ENCODE measurements at places on chromosomes 3 and 15.

GRCh38 chr3:125059488-125060245, 3.9 kb upstream of the HEG1 start:
- no peak for DNase-seq

DNA sequence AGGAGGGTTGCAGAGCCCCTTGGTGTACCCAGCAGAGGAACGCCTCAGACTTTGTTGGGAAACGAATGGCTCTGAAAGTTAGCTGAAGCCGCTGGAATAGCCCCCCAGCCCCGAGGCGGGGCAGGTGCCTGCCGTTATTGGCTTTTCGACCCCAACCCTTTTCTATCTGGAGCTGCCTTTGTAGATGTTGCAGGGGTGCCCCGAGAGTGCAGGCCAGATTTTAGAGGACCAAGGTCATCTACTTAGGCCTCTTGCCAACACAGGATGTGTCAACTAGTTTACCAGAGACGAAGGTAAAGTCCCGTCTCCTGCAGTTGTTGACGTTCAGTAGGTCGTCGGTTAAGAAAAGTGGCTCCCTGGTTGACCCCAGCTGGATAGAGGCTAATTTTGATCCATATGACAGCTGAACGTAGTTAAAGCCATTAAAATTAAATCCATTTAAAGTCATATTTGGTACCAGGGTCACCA, 579 bp upstream of the UBE3A start:
- DNase-seq = no peak

- DNase-seq = no peak
These were observed 87.5 kb upstream of the CADPS start for GRCh38 chr3:62962714-62963113.

GRCh38 chr3:13671482-13672233, 122.7 kb downstream of the FBLN2 start:
- DNase-seq = no peak

GRCh38 chr3:168952551-168952950, 711.0 kb downstream of the MECOM start:
- no peak for DNase-seq

DNA sequence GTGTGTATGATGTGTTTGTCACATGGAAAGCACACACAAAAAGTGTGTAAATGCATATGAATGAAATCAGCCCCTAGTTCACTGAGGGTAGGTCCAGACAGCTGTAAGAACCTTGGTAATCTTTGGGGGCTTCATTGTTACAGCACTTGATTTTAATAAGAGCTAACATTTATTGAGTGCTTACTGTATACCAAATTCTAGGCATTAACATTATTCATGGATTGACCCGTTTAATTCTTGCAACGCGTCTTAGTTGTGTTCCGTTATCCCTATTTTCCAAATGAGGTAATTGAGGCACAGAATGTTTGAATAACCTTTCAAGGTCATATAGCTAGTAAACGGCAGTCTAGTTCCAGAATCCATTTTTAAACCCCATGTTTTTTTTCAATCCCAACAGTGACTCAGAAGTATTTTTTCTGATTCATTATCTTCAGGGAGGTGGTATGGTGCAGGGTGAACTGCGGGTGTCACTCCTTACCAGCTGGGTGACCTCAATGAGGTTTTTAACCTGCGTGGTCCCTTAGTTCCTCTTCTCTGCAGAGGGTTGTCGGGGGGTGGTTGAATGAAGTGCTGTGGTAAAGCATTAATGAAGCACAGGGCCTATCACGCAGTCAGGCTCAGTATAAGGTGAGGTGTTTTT, 14.2 kb downstream of the RAB8B start:
- no peak for DNase-seq

DNA sequence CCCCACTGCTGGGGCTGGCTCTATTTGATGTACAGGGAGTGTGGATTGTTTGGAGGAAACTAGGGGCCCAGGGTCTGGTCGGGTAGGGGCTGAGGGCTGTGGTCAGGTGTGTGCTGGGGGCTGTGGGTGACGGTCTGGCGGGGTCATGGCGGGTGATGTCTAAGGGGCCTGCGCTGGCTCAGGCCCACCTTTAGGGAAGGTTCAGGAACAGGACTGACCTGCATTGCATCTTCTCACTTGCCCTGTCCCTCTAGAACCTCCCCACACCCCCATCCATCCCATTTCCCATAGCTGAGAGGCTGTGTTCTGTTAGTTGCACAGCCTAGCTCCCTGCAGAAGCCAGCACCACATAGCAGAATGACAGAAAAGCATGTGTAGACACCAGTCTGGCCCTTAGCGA, 39.1 kb downstream of the SCN5A start:
- DNase-seq = no peak

GRCh38 chr3:46749129-46749528, 31.5 kb upstream of the PRSS50 start:
- DNase-seq = no peak

DNA sequence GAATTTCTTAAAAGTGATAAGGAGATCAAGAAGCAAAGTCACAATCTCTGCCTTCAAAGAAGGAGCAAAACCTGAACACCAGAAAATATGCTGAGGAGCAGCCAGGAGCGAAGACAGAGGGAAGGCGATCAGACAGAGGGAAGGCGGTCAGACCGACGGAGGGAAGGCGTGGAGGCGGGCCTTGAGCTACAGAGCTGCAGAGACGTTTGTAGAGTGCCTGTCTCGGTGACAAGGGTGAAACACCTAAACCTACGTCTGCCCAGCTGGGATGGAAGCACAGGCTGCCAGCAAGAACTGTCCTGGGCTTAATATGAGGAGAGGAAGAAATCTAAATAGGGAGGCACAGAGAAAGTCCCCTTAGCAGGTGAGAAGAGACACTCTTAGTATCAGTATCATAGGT, 476.0 kb downstream of the OCA2 start:
- no peak for DNase-seq

DNA sequence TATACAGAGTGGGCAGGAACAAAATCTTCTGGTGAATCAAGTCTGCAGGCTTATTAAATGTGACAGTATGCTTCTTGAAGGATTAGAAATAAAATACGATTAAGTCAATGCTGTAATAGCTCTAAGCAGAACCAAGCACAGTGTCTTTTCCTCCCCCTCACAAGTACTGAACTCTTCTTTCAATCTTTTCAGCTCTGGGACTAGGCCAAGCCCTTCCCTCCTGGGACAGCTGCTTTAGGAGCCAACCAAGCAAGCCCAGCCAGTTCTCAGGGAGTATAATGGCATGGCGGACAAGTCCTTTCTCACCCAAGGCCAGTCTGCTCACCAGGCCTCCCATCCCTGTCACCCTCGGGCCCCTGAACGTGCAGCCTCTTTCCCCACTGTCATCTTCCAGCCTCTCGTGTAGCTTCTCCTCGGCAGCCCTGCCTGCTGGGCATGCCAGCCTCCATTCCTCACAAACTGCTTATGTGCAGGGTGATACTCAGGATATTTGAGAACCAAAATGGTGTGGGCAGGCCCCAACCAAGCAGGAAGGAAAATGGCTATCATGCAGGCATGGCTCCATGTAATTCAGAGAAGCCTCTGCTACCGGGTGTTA, 8.4 kb upstream of the PPP1R2 start:
- DNase-seq = no peak

DNA sequence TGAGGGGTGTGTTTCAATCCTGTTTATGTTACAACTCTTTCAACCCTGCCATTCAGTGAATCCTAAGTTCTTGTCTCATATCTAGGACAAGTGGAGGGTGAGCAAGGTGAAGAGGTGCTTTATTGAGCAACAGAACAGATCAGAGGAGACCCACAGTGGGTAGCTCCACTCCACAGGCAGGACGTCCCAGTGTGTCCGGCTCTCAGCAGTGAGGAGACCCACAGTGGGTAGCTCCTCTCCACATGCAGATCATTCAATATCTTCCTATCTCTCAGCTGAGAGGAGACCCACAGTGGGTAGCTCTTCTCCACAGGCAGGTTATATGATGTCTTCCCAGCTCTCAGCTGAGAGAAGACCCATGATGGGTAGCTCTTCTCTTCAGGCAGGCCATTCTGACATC, 556.7 kb downstream of the SI start:
- no peak for DNase-seq

- no peak for DNase-seq
These were observed 4.4 kb downstream of the PLSCR4 start for GRCh38 chr3:146246526-146246925.

DNA sequence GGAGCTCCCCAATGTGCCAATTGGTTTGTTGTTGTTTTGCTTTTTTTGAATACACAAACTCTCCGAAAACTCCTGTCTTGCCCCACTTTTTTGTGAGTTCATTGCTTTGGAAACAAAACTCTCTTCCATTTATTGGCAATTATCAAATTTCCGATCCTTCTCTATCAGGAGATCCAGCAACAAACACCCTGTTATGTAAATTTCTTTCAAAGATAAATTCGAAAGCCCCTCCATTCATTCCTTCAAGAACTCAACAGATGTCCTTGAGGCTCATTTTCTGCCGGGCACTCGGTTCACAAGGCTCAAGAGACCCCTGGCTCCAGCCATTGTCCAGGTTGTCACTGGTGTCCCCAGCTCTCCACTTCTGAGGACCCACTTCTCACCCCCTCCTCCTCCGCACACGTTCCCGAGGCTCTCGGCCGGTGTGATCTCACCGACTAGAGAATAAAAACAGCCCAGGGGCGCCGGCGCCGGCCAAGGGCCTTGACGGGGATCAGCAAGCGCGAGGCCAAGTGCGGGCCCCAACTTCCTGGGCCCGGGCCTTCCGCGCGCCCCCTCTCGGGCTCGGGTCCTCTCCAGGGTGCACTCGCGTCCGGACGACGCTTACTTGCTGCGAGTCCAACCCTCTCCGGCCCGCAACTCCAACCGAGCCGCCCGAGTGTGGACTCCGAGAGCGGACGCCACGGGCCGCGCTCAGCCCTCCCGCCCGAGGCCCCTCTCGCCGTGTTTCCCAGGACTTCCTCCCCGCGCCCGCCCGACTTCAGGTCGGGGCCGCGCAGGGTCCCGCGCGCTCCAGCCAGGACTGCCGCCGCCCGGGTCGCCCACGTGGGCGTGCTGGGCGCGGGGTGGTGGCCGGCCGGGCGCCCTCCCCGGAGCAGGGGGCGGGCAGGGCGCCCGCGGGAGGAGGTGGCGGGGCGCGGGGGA, 533 bp upstream of the SMAD3 start:
- DNase-seq = no peak

GRCh38 chr15:67350042-67350441, 95.5 kb downstream of the IQCH start:
- no peak for DNase-seq

- no peak for DNase-seq
These were observed 438.4 kb downstream of the OCA2 start for GRCh38 chr15:27660676-27661075.

- DNase-seq = no peak
These were observed at the start of gene NT5DC2 for GRCh38 chr3:52533623-52534280. Gene NT5DC2 (minus strand): TSS chr3:52533857. CDS start chr3:52533737, 120 bp downstream.

DNA sequence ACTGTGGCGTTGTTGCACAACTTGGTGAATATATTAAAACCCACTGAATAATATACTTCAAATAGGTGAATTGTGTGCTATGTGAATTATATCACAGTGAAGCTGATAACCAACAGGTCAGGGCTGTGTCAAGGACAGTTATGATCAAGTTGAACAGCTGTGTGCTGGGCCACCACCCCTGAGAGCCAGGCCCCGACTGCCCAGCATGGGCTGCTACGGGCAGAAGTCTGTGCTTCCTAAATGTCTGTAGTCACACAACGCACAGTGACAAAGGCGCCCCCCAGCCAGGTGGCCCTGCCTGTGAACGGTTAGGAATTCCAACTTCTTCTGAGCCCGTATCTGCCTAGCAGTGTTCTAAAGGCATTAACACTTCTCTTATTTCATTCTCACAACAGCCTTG, 32.8 kb downstream of the TKT start:
- no peak for DNase-seq

DNA sequence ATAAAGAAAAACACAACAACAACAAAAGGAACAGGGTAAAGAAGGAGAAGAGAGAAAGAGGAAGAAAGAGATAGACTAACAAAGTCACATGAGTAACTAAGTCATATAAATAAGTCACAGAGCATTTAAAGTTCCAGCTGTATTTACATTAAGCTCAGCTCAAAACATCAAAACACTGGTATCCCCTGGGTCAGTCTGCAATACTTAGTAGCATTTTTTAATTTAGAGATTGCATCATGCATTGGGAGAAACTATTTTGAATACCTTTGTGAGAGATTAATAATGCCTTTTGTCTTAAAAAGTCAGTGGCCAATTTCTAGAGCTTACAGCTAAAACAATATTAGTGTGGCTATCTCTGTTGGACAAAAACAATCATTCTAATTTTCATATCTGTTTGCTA, 78.4 kb downstream of the NEK10 start:
- no peak for DNase-seq

- DNase-seq = no peak
These were observed 6.7 kb downstream of the SRP14 start for GRCh38 chr15:40032125-40032839.

DNA sequence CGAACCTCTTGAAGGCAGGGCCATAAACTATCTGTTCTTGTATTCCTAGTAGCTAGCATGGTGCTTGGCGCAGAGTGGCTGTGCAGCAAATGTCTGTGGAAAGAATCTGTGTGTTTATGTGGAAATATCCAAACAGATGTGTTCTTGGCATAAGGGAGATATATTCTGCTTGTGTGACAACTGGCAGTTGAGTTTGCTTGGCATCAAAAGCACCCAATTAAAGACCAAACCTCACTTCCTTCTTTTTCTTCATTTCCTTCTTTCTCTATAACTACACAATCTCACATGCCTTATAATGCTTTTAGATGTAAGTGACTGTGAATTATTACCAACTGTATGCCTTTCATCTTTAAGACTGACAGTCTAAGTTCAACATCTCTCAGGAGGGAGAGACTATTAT, 296.5 kb downstream of the SLC9A9 start:
- no peak for DNase-seq

GRCh38 chr15:79769069-79769481, 127.7 kb downstream of the MTHFS start:
- DNase-seq = no peak

DNA sequence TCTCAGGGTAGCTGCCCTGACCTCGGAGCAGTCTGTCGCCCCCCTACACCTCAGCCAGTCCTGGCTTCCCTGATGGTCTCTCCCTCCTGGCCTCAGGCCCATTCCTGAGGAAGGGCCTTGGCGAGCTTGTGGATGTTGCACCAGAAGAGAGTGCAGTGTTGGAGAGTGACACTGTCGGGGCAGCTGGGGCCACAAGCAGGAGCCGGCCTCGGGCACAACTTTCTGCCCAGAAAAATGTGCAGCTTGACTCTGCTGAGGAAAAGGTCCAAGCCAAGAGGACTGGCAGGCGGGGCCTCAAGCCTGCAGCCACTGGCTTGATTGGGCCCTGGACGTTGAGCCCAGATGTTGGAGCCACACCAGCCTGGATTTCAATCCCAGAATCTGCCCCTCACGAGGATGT, 12.8 kb downstream of the HEMK1 start:
- no peak for DNase-seq

GRCh38 chr15:89009080-89009479, 79.2 kb upstream of the ABHD2 start:
- no peak for DNase-seq

DNA sequence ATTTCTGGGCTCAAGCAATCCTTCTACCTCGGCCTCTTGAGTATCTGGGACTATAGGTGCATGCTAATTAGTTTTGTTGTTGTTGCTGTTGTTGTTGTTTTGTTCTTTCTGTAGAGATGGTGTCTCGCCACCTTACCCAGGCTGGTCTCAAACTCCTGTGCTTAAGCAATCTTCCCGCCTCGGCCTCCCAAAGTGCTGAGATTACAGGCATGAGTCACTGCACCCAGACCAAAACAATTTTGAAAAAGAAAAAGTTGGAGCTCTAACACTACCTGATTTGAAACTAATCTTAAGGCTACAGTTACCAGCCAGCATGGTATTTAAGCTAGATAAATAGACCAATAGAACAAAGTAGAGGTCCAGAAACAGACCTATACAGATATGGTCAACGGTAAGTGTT, 29.8 kb downstream of the KPNA1 start:
- no peak for DNase-seq

- no peak for DNase-seq
These were observed 100.8 kb downstream of the SEMA6D start for GRCh38 chr15:47817969-47818548.

- DNase-seq = no peak
These were observed 277.6 kb upstream of the NAALADL2 start for GRCh38 chr3:174581558-174581957.

Measured in esophagus squamous epithelium (tissue), 5 donors.